Suprapubic skin (tissue), 4 donors: ENCODE measurements at places on chromosomes 5 and 9.

GRCh38 chr9:18379073-18379811 lies 94.7 kb upstream of the ADAMTSL1 start:
- H3K36me3 ChIP-seq, result no peaks in the 10 kb centered on the region
- no peak overlapping the region for H3K4me3 ChIP-seq
- DNase-seq, result no peak

- H3K4me3 ChIP-seq, result no peak overlapping the region
- H3K36me3 ChIP-seq, result no peaks in the 10 kb centered on the region
- no peaks in the 10 kb centered on the region for H3K4me1 ChIP-seq
- no peak for DNase-seq
- no peaks in the 10 kb centered on the region for H3K27me3 ChIP-seq
Observed at GRCh38 chr5:113507601-113508000, 5.9 kb upstream of the YTHDC2 start.

GRCh38 chr9:111154081-111154562 lies 115.9 kb upstream of the LPAR1 start:
- no peaks in the 10 kb centered on the region for H3K27me3 ChIP-seq
- no peak overlapping the region for H3K27ac ChIP-seq
- H3K36me3 ChIP-seq, result no peaks in the 10 kb centered on the region
- H3K4me1 ChIP-seq, result peaks cover 2% of the 10 kb centered on the region
- no peak for DNase-seq

- DNase-seq, result no peak
- no peaks in the 10 kb centered on the region for H3K27me3 ChIP-seq
- no peaks in the 10 kb centered on the region for H3K36me3 ChIP-seq
- H3K4me3 ChIP-seq, result no peak overlapping the region
Observed at GRCh38 chr5:108521841-108522506, 140.1 kb upstream of the FBXL17 start.

GRCh38 chr5:83510260-83510659 lies 38.7 kb downstream of the VCAN start:
- peaks cover 6% of the 10 kb centered on the region for H3K4me1 ChIP-seq
- H3K4me3 ChIP-seq, result no peak overlapping the region
- no peaks in the 10 kb centered on the region for H3K27me3 ChIP-seq
- H3K27ac ChIP-seq, result no peak overlapping the region

- no peak overlapping the region for H3K4me3 ChIP-seq
- no peak overlapping the region for H3K27ac ChIP-seq
- DNase-seq, result no peak
- H3K4me1 ChIP-seq, result no peaks in the 10 kb centered on the region
- no peaks in the 10 kb centered on the region for H3K27me3 ChIP-seq
Observed at GRCh38 chr9:4096121-4096520, 203.7 kb downstream of the GLIS3 start.

DNA sequence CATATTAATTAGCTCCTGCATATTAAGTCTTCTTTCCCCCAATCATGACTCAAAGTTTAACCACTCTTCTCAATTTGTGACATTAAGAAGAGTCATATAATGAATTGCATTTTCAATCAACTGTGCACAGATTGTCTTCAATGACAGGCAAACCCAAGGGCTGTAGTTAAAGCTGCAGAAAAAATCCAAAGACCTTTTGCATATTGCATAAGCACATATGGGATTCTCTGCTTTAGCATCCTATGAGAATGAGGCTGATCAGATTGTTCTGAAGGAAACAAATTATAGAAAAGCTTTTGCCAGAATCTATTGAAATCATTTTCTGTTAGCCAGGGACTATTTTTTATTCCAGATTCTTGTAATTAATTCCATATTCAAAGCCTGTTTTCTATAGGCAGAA lies 112.3 kb downstream of the FAM170A start:
- no peaks in the 10 kb centered on the region for H3K4me1 ChIP-seq
- no peaks in the 10 kb centered on the region for H3K36me3 ChIP-seq
- H3K4me3 ChIP-seq, result no peak overlapping the region
- H3K27me3 ChIP-seq, result no peaks in the 10 kb centered on the region
- H3K27ac ChIP-seq, result no peak overlapping the region

DNA sequence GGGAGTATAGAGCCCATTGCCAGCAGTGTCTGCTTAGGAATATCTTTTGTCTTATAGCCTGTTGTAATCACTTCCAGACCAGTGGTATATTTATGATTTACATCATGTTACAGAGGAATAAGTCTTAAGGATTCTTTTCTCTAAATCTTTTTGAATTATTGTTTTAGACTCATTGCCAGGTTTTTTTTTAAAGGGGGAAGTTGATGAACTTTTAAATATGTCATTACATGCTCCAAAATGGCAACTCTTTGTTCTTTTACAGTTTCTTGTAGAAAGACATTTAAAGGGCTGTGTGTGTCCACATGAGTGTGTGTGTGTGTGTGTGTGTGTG lies 59.4 kb upstream of the NFIB start:
- no peaks in the 10 kb centered on the region for H3K27me3 ChIP-seq
- no peak for DNase-seq
- no peak overlapping the region for H3K4me3 ChIP-seq
- peak overlapping the region; percentile 44 for H3K27ac ChIP-seq
- H3K4me1 ChIP-seq, result peaks cover 17% of the 10 kb centered on the region
- H3K36me3 ChIP-seq, result no peaks in the 10 kb centered on the region

GRCh38 chr5:136619556-136619955 lies 254.2 kb upstream of the TRPC7 start:
- peaks cover 5% of the 10 kb centered on the region for H3K4me1 ChIP-seq
- H3K27ac ChIP-seq, result no peak overlapping the region
- no peaks in the 10 kb centered on the region for H3K27me3 ChIP-seq
- no peak for DNase-seq

DNA sequence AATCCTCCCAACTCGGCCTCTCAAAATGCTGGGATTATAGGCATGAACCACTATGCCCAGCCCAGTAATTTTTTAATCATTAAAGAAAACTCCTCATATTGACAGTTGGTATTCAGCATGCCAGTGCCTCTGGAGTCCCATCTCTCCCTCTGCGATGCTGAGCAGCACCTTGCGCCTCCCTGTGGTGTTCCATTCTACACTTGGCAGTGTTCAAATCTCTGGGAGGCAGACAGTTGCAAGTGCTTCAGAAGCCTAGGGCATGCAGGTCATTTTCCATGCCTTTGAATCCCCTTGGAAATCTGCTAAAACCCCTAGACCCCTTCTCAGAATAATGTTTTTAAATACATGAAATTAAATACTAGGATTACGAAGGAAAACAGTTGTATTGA lies 41.3 kb downstream of the GARNL3 start:
- no peak overlapping the region for H3K4me3 ChIP-seq
- H3K27me3 ChIP-seq, result no peaks in the 10 kb centered on the region
- H3K36me3 ChIP-seq, result no peaks in the 10 kb centered on the region
- peaks cover 10% of the 10 kb centered on the region for H3K4me1 ChIP-seq
- no peak for DNase-seq

DNA sequence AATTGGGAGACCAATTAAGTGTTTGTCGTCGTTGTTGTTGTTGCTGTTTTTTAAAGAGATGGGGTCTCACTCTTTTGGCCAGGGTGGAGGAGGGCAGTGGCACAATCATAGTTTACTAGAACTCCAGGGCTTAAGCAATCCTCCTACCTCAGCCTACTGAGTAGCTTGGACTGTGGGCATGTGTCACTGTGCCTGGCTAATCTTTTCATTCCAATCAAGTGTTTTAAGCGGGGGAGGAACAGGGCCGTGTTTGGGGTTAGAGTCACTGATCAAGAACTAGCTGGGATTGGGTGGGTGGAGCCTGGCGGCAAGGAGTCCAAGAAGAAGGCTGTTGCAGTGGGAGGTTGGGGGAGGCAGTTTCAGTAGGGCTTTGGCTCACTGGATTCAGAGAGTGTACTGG lies 13.8 kb downstream of the SNX30 start:
- no peak for DNase-seq
- H3K27me3 ChIP-seq, result no peaks in the 10 kb centered on the region
- no peaks in the 10 kb centered on the region for H3K36me3 ChIP-seq

GRCh38 chr9:105662184-105663104 lies at the start of gene TAL2:
TSS of gene TAL2 (plus strand) at chr9:105662457. CDS start at chr9:105662497, 40 bp downstream.
- no peak within 1 kb of the TSS for H3K4me3 ChIP-seq
- no peak for DNase-seq
- H3K4me1 ChIP-seq, result no peaks in the 10 kb centered on the region
- peaks cover 18% of the 10 kb centered on the region for H3K27me3 ChIP-seq
- H3K36me3 ChIP-seq, result no peaks in the 10 kb centered on the region

DNA sequence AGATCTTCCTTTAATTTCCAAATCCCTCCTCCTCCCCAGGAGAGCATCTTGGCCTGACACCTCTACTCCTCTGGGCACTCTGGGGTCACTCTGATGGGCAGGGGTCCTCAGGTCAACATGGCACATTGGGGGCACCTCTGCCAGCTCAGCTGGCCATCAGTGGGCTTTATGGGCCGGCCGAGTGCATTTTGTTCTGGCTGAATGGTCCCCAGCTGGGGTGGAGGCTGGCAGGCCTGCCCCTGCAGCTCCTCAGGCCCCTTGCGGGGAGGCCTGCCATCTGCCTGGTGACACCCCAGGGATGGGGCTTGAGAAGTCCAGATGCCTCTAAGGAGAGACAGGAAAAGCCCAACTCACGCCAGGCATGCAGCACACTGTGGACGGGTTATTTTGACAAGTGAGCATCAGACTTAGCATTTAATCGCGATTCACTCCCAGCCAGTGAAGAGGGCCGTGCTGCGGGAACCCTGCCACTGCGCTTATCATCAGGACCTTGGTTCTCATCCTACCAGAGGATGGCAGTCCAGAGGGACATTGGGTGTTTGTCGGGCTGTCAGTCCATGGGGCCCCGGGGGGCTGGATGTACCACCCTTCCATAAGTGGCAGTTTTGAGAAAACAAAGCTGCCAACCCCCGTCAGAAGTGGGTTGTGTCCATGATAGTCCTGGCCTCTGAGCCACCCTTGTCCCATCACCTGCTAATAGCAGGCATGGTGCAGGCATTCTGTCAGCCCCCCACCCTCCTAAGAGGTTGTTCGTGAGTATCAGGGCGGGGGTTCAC lies 21.7 kb downstream of the PHF2 start:
- DNase-seq, result peak; percentile 67
- peaks cover 48% of the 10 kb centered on the region for H3K4me1 ChIP-seq
- H3K27me3 ChIP-seq, result no peaks in the 10 kb centered on the region
- no peak overlapping the region for H3K27ac ChIP-seq
- no peak overlapping the region for H3K4me3 ChIP-seq
- no peaks in the 10 kb centered on the region for H3K36me3 ChIP-seq

- H3K4me1 ChIP-seq, result no peaks in the 10 kb centered on the region
- no peak overlapping the region for H3K27ac ChIP-seq
- H3K27me3 ChIP-seq, result no peaks in the 10 kb centered on the region
- H3K4me3 ChIP-seq, result no peak overlapping the region
- H3K36me3 ChIP-seq, result no peaks in the 10 kb centered on the region
Observed at GRCh38 chr5:65535529-65535987, 27.4 kb downstream of the CENPK start.

DNA sequence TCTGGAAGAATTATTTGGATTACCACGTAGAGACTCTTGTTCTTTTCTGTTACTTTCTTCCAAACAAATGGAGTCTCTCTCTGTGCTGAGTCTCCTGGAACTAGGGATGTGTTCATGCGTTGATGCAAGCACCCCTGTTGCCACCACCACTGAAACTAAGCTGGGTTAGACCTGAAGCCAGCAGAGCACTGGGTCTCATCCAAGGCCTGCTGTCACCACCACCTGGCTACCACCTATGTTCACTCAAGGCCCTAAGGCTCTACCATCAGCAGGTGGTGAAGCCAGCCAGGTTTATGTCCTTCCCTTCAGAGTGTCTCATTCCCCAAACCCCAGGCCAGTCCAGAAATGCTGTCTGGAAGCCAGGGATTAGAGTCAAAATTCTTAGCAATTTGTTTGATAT lies 13.3 kb downstream of the RIC1 start:
- DNase-seq, result no peak
- H3K36me3 ChIP-seq, result peaks cover 5% of the 10 kb centered on the region
- peaks cover 2% of the 10 kb centered on the region for H3K4me1 ChIP-seq
- no peak overlapping the region for H3K4me3 ChIP-seq
- H3K27me3 ChIP-seq, result no peaks in the 10 kb centered on the region
- no peak overlapping the region for H3K27ac ChIP-seq

DNA sequence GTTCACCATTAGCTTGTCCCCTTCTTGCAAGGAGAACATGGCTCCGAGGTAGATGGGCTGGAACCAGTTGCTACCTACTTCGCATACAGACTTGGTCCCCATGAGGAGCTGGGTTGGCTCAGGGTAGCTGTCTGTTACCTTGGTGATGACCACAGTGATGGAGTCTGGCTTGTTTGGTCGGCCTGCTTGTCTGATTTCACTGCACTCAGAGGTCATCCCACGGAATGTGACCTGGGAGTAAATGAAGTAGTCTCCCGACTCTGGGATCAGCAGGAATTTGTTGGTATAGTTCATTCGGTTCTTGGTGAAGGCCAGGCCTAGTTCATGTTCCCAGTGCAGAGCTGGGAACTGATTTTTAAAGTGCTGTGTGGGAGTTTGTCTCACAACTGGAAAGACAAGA lies 15.3 kb downstream of the TNFSF15 start:
- DNase-seq, result no peak
- H3K27ac ChIP-seq, result no peak overlapping the region
- H3K4me1 ChIP-seq, result peaks cover 4% of the 10 kb centered on the region
- H3K27me3 ChIP-seq, result no peaks in the 10 kb centered on the region
- H3K4me3 ChIP-seq, result no peak overlapping the region

DNA sequence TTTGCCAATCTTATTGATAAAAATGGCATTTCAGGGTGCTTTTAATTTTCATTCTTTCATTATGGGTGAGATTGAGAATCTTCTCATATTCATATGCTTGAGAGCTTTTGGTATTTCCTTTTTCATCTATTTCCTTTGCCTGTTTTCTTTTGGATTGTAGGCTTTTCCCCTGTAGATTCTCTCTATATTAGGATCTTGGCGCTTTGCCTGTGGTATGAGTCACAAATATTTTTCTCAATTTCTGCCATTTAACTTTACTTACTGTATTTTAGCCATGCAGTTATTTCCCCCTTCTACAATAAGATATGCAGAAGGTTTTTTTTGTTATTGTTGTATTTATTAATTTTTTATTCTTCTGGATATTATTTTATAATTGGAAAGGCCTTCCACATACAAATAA lies 21.5 kb upstream of the KLF9 start:
- no peaks in the 10 kb centered on the region for H3K36me3 ChIP-seq
- no peak for DNase-seq
- no peak overlapping the region for H3K4me3 ChIP-seq
- peaks cover 15% of the 10 kb centered on the region for H3K4me1 ChIP-seq
- no peak overlapping the region for H3K27ac ChIP-seq
